ENCODE measurements at places on chromosomes 12 and 14. TPM values are rescaled to one million over a fixed set of nuclear protein-coding genes. Genes with fewer than 3 reads are reported as not detected.

MIPOL1 gene
- total RNA-seq, result 7.9 TPM

B3GNT4 gene
- total RNA-seq, result not detected

DNA sequence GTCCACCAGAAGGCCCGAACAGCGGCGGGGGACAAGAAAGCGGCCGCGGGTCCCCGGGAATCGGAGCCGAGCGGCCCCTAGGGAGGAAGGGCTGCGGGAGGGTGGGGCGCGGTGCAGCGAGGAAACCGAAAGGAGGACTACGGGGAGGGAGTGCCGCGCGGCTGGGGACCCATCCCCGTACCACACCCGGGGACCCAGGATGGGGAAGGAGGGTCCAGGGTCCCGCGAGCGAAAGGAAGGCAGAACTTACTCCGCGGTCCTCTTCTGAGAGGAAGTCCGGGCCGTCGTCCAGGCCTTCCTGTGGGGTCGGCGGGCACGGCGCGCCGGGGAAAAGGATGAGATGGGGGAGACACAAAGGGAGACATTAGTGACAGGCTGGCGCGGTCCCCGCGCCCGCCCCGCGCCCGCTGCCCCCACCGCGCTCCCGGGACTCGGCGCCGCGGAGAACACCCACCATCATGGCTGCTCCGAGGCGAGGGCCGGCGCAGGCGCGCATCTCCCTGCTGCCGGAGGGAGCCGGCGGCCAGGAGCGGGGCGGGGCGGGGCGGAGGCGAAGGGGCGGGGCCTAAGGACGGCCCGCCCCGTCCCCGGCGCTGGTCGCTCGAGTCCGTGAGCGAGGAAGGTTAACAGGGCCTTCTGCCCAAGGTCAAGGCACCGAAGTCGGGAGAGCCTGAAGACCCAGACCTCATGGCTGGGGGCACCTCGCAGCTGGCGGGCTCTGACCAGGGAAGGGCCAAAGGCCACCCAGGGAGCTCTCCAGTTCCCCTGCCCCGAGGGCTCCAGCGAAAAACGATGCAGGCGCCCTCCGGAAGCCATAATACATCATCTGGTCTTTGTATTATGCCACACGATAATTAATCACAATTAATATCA lies at the start of gene SNX6:
Gene SNX6 (minus strand): TSS at position 492 of the 873 bp plus-strand sequence. CDS start 32 bp downstream, at position 460.
- peak; percentile 95 for DNase-seq

DNA sequence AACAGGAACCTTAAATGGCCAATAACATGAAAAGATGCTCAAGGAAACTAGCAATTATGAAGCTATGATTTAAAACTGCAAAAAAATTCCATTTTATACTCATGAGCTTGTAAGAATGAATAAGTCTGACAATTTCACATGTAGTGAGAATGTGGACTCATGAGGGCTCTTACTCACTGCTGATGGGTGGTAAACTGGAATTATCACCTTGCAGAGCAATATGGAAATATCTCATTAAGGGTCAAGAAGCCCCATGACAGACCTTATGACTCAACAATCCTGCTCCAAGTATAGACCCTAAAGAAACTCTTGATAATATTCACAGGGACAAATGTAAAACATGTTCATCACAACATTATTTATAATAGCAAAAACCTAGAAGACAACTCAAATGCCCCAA lies 23.5 kb upstream of the SMAGP start:
- no peak for DNase-seq

GRCh38 chr12:92603741-92604432 lies 98.9 kb upstream of the PLEKHG7 start:
- no peak for DNase-seq

- DNase-seq, result no peak
Observed at GRCh38 chr12:118709946-118710345, 271.4 kb upstream of the SRRM4 start.

DNA sequence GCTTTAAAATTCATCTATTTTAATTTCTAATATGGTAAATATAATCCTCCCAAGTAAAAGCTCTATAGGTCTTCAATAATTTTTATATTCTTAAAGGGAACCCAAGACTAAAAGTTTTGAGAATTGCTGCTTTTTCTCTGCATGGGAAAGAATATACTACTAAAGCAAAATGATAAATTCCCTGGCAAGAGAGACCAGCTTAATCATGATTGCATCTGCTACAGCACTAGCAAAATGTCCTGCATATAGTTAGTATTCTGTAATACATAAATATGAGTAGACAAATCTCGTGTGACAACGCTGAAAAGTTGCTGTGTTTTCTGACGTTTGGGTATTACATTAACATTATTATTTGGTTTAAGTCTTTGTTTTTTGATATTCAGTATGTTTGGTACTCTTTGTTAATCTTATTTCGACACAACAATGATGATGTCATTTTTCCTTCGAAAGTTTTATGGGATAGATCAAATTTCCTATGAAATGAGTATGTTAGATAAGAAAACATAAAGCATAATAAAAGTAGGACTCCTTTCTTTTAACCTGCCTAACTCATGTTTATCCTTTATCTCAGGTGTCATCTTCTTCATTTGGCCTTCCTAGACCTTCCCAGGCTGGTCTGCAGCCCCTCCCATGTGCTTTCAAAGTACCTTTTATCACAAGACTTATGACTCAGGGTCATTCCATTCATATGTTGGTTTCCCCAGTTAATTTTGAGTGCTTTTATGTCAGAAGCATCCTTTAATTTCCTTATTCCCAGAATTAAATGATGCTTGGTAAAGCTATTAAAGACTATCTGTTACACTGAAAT lies 321.9 kb downstream of the RAD51B start:
- DNase-seq, result no peak

GRCh38 chr14:49861699-49862088 lies 9.1 kb upstream of the NEMF start:
- DNase-seq, result peak; percentile 79

- DNase-seq, result peak; percentile 98
Observed at GRCh38 chr14:75069121-75069810, at the start of gene ZC2HC1C. TSS of gene ZC2HC1C (plus strand) at chr14:75069641. CDS start at chr14:75070574, 933 bp downstream.

- DNase-seq, result no peak
Observed at GRCh38 chr12:67028529-67028928, 240.6 kb upstream of the CAND1 start.

GRCh38 chr14:95527387-95528002 lies 7.4 kb upstream of the GLRX5 start:
- no peak for DNase-seq

GRCh38 chr12:64716839-64717455 lies 42.3 kb downstream of the GNS start:
- DNase-seq, result no peak

DNA sequence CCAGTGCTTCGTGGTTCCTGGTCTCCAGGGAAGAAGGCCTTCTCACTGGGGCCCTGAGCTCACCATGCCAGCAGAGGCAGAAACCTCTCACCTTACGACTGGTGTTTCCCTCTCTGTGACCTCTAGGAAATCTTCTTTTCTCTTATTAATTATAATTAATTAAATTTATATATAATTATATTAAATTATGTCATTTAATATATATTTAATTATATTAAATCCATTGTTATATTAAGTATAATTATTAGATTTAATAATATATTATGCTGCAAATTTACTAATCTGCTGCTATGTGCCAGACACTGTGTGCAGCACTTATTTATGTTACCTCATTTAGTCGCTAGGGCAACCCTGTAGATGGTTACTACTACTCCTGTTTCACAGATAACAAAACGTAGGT lies 70.3 kb upstream of the MBIP start:
- no peak for DNase-seq

All from cardiac septum (tissue), 1 donor.